NCI-H1048 (cell line): ENCODE measurements at places on chromosomes 5 and 9.

DNA sequence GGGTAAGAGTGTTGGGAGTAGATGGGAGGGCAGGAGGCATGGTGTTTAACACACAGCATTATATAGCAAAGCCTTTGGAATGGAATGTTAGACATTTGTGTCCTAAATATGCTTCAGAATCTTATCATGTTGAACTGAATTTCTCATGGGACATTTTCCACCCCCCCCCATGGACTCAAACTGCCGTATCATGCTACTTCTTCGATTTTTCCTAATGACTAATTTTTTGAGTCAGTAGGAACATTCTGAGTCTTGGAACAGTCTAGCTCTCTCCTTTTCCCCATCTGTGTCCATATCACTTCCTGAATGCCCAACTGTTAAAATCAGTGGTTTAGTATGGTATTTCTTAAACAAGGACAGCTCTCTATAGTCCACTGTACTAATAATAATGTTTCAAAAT lies 380.6 kb downstream of the TLE4 start:
- no peak for DNase-seq

DNA sequence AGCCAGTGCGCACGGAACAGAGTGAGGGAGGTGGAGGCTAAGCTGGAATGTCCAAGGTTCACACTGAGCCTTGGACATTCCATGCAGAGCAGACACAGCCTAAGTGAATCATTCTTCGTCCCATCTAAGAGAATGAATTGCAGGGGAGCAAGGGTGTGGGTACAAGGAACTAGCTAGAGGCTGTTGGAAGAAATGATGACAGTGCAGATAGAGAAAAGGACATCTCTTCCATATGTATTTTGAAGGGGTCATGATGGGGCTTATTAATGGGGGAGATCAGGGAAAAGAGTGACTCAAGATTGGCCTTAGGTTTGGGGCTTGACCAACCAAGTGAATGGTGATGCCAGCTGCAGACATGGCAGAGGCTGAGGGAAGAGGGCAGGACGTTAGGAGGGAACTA lies 59.2 kb downstream of the MTX3 start:
- no peak for DNase-seq

DNA sequence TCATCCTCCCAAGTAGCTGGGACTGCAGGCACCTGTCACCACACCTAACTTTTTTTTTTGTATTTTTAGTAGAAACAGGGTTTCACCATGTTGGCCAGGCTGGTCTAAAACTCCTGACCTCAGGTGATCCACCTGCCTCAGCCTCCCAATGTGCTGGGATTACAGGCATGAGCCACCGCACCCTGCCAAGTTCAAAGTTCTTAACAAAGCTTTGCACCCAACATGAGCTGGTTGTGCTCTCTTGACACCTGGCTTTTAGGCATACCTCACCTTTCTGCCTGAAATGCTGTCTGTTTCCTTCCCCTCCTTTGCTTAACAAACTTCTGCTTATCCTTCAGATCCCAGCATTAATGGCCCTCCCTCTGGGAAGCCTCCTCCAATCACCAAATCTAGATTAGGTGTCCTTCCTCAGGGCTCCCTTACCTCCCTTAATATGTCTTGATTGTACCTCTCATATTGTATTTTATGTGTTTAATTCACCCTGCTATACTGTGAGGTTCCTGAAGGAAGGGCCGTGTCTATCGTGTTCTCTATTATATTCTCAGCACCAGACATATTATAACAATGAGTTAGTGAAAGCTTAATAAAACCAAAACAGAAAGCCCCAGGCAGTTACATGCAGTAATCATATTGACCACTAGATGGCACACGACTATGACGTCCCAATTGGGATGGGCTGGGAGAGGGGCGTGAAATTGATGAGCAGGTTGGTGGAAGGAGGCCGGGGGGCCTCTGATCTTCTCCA lies 62.9 kb upstream of the PPARGC1B start:
- no peak for DNase-seq

DNA sequence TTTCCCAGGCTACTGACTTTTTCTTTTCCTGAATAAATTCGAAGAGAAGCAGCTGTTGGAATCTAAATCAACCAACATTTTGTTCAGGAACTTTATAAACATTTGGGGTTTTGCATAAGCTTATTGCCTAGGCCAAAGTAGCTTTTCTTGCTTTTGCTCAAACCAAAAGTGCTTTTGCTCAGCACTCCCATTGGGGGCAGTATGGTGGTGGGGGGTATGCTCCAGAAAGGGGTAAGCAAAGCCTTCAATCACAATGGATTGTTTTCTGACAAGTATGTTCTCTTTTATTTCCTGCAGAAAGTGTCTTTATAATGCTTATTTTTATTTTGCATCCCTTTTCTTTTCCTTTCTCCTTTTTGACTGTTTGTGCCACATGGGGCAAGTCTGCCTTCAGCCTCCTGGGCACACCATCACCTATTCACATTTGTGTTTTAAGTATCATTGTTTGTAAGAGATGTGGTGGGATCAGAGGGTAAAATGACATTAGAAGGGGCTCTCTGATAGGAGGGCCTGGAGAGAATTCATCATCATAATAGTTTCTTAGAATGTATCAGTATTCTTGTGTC lies 86.0 kb downstream of the PRDM6 start:
- no peak for DNase-seq

DNA sequence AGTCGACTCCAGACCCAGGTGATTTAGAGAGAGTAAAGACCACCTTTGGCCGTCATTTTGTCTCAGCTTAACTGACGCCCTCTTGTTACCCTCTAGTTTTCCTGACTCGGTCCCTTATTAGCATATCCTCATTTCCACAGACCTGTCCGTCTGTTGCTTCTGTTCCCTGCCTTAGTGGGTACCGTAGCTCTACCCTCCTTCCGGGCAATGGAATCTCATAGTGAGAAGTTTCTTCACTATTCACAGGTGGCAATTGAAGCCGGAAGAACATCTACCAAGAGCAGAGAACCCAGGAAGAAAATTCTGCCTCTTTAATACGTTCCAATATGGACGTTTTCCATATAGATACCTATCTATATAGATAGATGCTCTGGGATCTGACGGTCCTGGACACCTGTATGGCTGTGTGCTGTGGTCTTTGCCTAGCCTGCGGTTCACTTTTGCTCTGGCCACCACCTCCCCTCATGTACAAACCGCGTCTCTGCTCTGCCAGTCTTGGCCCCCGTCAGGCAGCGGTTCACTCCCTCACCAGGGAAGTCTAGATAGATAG lies 652 bp upstream of the TMEM161B start:
- DNase-seq: no peak
